MM.1S (cell line): ENCODE measurements at places on chromosomes 6 and 20.

- DNase-seq: no peak
Observed at GRCh38 chr6:88442737-88443136, 276.6 kb upstream of the CNR1 start.

DNA sequence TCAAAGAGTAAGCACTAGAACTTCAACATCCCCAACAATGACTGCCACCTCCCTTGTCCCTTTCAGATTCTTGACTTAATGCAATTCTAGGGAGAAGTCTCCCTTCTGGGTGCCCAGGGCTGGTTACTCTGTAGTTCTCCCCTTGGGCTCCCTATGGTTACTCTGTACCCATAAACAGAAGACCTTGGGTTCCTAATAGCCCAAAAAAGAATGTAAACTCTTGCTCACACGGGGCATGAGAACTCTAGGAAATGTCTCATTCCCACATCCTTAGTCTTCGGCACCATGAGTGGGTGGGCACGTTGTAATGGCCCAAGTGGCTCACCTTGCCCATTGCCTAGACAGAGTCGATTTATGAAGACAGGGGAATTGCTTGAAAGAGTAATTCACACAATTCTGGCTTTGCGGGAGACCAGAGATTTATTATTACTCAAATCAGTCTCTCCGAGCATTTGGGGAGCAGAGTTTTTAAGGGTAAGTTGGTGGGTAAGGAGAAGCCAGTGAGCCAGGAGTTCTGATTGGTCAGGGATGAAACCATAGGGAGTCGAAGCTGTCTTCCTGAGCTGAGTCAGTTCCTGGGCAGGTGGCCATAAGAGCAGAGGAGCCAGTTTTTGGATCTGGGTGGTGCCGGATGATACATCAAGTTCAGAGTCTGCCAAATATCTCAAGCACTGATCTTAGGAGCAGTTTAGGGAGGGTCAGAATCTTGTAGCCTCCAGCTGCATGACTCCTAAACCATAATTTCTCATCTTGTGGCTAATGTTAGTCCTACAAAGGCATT lies 61.2 kb upstream of the SIRPG start:
- DNase-seq: no peak

- peak; percentile 60 for DNase-seq
Observed at GRCh38 chr20:59518881-59519706, 85.2 kb upstream of the PHACTR3 start.

DNA sequence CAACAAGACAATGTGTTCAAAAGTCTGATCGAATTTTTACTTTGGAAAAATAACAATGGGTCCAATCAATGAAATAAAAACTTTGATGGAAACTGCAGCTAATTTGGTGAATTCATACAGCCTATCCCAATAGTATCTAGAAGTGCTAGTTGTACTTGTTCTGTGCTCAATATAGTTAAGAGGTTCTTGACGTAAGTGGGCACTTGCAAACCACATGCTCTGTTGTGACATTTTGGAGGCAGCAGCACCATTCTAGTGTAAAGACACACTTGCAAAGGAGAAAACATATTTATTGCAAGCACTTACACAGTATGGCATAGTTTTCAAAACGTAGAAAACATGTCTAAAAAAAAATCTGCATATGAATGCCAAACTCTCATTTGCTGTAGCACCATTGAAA lies 6.7 kb upstream of the KLHL31 start:
- DNase-seq: no peak

DNA sequence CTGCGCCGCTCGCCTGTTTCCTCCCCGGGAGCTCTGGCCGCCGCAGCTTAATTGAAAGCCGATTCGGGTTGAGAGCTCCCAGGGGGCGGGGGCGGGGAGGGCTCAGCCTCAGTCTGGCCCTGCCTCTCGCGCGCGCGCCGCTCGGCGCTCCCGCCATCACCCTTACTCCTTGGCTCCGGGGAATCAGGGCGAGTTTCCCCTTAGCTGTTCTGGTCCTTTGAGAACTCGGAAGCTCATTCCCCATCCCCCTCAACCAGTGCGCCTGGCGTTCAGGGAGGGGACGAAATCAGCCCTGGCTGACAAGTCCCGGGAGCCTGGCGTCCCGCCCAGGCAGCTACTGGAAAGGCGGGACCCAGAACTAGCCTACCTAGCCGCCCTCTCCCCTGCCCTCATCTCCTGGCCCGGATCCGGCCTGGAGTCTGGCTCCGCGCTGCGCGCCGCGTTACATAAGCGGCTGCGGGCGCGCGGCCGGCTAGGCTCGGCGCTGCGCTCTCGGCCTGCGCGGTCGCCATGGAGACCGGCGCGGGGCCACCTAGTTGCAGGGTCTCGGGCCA lies 2.8 kb downstream of the SLC12A5 start:
- DNase-seq: no peak

DNA sequence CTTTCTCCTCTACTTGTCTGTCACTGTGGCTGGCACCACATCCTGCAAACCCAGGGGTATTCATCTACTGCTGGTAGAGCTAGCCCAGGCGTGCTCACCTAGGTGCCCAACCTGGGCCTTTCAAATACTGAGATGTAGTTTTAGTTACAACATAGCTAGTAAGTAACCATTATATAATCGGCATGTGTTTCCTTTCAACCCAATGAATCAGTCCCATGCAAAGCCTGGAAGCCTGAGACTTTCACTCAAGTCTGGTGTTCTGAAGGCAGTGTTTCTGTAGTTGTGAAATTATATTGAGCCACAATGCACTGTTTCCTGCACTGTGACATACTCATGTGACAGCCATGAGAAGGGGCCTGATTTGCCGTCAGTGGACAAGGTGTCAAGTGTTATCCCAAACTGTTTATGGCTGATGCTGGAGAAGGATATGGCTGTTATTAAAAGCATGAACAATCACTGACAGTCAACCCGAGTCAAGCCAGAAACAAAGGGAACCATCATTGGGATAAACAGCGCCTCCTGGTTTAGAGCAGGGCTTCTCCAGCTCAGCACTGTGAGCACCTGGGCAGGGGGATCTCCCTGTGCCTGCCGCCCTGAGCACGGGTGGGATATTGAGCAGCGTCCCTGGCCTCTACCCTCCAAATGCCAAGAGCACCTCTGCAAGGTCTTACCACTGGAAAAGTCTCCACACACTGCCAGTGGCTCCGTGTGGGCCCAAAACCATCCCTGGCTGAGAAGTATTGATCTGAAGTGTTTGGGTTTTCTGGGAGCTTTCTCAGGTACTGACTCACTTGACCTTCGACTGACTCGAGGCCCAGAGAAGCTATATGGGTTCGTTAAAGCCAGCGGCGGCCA lies 1.6 kb downstream of the PSMA7 start:
- peak; percentile 33 for DNase-seq

- no peak for DNase-seq
Observed at GRCh38 chr6:52505726-52506409, 71.0 kb downstream of the TRAM2 start.

GRCh38 chr6:152566103-152566875 lies 70.9 kb downstream of the SYNE1 start:
- DNase-seq: no peak

DNA sequence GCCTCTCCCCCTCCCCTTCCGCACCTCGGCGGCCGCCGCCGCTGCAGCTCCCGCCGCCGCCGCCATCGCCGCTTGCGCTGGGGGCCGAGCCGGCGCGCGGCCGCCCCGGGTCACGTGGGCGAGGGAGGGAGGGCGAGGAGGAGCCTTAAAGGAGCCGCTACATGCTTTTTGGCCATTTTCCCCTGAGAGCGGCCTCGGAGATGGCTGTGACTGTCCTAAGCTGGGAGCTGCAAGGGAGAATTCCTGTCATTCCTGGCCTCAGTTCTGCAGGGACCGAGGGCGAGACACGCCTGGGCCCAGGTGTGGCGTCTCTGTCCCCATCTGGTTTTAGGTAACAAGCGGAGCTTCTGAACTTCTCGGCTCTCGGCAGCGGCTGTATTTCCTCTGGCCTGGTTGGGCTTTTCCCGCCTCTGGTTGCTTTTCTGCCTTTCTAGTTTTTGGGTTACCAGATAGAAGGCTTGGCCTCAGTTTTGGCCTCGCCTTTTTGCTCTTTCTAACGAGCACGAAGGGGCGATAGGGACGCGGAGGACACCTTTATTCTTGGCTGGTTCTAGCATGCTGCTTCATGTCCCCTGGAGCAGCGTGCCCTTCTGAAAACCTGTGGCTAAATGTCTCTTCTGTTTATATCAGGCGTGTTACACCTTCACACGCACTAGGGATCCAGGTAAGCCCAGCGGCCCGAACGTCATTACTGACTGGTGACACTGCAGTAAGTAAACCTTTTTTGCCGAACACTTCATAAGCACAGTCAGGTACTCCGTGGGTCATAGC lies at the start of gene EHMT2:
EHMT2 (minus strand) TSS at position 87 of the 771 bp plus-strand sequence; CDS start at position 66, 21 bp downstream.
- DNase-seq: peak; percentile 85

GRCh38 chr6:22042706-22043105 lies 254.1 kb downstream of the PRL start:
- no peak for DNase-seq

DNA sequence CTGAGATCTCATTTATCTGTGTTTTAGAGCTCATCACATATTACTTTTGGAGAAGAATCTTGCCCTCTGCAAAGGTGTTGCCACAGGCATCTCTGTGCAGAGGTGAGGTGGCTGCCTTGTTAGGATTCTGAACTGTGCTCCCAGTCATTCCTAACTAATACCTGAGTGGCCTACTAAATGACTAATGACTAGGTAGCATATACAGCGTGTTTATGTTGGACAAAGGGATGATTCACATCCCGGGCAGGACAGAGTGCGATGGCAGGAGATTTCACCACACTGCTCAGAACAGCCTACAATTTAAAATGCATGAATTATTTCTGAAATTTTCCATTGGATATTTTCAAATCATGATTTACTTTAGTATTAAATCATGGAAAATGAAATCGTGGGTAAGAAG lies 23.1 kb upstream of the CGA start:
- DNase-seq: no peak

- DNase-seq: no peak
Observed at GRCh38 chr6:16800942-16801341, 39.7 kb upstream of the ATXN1 start.

DNA sequence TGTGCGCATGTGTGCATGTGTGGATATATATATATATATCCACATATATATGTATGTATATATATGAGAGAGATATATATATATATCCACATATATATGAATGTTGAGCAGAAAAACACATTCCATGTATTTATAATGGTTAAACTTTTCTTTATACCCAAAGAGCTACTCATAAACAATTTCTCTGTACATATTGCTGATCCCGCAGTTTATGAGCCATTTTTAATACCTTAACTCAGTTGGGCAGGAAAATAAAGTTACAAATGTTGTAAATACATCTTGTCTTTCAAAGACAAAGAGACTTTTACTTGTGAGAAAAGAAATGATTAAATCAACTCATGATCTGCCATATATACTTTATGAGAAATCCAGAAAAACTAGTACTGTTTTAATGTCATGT lies 18.1 kb upstream of the EPHA7 start:
- DNase-seq: no peak

DNA sequence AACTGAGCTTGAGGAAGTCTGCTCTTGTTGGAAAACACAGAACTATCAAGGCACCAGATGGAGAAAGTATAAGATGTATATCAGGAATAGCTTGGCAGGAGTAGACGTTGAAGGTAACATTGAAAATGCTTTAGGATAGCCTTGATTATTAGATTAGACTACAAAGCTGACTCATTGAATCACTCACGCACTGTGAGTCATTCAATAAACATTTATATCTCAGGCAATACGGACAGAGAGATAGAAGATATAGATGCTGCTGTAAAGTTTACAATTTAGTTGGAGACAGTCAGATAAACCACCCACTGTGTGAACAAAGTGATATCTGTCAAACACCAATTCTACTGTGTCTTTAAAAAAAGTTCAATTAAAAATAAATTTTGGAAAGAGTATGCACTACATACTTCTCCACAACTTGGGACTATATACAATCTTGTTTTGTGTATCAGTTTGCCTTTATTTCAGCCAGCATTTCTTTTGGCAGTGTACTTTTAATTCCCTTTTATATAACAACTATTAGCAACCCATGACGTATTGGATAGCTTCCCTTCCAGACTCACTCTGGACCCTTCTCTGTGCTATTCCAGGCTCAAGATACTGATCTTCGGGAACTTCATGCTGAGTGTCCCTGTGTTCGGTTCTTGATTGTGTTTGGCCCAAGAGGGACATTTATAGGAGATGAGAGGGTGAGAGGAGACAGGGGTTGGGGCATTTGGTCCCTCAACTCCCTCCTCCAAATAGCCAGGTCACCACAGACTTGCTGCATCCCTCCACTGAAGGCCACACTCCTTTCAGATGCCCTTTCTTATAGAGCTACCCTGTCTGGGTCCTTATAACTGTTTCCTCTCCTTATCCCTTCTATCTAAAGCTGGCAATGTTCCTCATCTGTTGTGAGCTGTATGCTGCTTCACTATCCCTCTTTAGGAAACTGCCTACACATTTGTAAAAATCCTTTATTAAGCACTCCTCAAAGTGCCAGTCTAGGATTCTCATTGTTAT lies 176.6 kb upstream of the PTPRK start:
- DNase-seq: no peak

- DNase-seq: no peak
Observed at GRCh38 chr6:2767657-2768524, 2.7 kb downstream of the WRNIP1 start.

GRCh38 chr6:158226655-158227512 lies 58.7 kb downstream of the GTF2H5 start:
- DNase-seq: no peak

DNA sequence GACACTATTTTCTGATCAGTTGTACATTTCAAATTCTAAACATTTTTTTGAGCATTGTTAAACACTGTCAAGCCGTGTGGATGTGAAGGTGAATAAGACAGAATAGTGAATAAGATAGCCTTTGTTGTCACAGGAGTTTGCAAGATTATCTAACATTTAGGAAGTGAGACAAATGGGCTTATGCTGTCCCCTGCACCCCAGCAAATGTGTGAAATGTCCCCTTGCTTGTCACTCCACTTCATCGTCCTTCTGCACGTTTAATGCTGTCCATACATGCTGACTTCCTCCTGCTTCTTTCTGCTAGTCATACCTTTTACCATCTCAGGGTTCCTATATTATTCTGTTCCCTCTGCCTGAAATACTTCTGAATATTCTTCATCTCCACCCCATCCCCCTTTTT lies 62.6 kb downstream of the CBFA2T2 start:
- DNase-seq: no peak

DNA sequence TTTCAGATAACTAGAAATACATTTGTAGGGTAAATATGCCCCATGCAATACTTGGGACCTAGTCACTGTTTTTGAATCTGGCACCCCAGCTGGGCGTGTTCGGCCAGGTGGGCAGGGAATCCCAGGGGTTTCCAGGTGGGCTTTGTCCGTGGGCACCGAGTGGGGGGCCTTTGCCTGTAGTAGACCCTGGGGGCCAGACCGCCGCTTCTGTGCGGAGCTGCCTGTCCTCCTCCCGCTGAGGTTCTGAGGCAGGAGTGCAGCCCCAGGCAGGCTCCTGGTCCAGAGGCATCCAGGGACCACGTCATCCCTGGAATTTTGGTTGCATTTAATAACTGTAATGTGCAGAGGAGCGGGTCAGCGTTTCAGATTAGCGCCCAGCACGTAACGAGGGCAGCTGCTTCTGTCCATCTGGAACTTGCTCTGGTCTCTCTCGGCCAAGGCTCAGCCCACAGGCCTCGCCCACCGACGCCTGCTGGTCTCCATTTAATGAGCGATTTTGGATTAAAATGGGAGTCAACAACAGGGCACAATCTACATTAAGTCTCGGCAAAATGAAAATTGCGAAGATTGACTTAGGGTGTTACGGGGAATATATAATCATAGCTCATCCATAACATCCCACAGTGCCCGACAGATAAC lies 12.8 kb downstream of the BHLHE23 start:
- DNase-seq: no peak

- DNase-seq: no peak
Observed at GRCh38 chr20:36394340-36394965, 88.3 kb downstream of the DLGAP4 start.

GRCh38 chr6:31094389-31094881 lies 17.9 kb downstream of the C6orf15 start:
- peak; percentile 41 for DNase-seq
